ENCODE measurements at places on chromosomes 2 and 18.

- no peak for DNase-seq
Measured at GRCh38 chr2:40030456-40030975, 251.5 kb upstream of the THUMPD2 start.

DNA sequence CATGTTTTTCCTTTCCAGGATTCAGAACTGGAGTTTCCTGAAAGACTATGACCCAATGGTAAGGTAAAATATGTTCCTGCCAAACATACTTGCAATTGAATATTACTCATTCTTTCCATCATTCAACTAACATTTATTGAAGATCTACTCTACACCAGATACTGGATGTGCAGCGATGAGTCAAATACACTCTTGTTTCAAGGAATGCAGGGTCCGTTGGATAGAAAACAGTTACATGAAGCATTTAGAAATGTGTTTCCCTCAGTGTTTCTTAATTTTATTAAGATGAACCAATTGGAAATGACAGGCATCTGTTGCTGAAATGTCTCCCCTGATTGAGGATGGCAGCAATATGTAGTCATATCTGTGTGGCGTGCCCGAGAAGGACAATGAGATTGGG lies 14.8 kb upstream of the SLC66A3 start:
- DNase-seq, result no peak

DNA sequence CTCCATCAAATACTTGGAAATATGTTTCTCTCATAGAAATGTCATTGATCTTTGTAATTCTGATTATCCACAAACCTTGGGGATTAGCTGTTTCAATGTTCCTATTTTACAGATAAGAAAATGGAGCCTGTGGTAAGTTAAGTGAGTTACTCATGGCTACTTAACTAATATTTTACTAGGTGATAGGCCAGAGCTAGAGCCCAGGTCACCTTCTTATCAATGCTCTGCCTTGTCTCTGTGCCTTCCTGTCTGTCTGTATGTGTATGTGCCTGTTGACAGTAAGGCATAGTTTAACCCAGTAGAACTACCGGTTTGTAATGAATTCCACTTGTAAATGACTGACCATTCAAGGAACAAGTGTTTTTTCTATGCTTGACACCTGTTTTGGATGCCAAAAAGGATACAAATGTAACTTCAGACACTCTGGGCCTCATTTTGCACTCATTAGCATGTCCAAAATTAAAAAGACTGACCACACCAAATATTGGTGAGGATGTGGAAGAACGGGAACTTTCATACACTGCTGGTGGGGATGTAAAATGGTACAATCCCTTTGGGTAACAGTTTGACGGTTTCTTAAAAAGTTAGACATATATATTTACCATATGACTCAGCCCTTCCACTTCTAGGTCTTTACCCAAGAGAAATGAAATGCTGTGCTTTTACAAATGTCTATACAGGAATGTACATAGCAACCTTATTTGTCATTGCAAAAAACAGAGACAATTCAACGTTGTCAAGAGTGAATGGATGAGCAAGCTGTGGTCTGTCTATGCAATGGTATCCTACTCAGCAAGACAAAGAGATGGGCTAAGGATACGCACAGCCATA lies 19.6 kb upstream of the IL1A start:
- DNase-seq, result no peak

DNA sequence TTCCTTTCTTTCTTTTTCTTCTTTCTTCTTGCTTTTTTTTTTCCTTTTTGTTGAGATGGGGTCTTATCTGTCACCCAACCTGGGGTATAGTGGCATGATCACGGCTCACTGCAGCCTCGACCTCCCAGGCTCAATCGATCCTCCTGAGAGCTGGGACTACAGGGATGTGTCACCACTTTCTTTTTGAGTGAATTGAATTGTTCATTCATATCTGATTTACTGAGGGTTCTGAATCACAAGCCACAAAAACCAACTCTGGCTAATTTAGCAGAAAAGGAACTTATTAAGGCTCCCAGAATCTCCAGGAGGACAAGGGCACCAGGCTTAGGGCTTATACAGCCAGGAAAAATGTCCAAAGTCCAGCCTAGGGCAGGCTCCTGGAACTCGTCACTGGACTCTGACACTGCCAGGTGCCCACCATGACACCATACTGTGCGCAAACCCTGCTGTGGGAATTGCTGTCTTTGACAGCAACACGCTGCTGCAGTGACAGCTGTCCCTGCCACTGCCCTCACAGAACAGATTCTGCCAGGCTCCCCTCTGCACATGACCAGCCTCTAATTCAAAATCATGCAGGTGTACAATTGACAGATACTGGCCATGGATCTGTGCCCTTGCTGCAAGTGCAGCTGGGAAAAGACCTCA lies 42.9 kb upstream of the EML6 start:
- DNase-seq, result no peak

GRCh38 chr2:221312634-221313033 lies 259.5 kb downstream of the EPHA4 start:
- DNase-seq, result no peak

DNA sequence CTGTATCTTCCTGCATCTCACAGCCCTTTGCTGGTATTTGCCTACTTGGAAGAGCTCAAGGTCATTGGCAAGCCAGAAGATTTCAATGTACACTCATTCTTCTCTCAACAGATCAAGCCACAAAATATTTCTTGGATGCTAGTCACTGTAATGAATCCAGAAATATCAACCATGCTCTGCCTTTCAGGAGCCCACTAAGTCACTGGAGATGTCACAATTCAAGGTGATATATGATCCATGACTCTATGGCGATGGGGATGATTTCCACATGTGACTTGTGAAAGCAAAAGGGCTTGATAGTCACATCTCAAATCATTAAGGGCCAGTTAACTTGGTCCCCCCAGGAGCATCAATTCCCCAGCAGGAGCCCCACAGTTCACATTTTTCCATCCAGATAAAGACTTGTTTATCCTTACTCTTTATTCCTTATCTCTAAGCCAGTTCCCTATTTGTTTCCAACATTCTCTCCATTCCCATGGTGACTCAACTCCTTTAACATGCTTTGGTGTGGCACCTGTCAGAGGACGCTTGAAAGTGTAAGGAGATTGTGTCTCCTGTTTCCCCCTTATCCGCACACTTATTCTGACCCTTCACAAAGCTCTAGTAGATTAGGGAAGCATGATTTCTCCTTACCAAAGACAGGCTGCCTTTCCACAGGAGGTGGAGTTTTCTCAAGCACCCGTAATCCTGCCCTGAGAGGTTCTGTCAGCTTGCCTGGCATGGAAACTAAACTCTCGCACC lies 15.8 kb downstream of the PKDCC start:
- no peak for DNase-seq

DNA sequence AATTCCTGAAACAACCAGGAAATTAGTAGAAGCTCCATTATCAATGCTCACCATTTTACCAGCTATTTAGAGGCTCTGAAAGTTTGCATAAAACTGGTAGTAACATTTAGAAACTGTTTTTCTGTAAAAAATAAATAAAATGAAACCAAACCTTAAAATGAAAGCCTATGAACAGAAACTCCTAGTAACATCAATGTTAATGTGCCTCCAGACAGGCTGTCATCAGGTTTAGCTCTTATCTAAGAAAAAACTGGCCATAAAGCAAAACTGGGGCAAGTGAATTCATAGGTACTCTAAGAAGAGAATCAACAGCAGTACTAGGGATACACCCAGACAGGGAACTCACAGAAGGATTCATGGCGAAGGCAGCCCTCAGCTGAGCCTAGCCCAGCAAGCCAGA lies 8.0 kb downstream of the E2F6 start:
- DNase-seq, result no peak

- DNase-seq, result peak; percentile 45
Measured at GRCh38 chr2:23312996-23313606, 71.9 kb upstream of the KLHL29 start.

- DNase-seq, result no peak
Measured at GRCh38 chr2:48183991-48184390, 277.7 kb upstream of the FBXO11 start.

- no peak for DNase-seq
Measured at GRCh38 chr2:134736167-134736880, 17.5 kb upstream of the TMEM163 start.

DNA sequence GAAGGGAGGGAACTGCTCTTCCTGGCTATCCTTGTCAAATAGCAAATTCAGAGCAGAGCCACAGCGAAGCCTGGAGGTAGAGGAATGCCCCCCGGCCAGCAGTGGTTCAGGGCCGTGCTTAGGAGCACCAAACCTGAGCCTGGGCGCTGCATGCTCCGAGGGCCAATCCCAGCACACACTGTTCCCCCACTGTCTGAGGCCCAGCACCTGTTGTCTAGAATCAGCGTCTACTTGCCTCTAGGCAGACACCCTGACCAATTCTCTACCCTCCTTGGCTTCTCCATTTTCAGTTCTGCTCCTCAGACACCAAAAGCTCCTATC lies 177.6 kb upstream of the PKDCC start:
- DNase-seq, result no peak

DNA sequence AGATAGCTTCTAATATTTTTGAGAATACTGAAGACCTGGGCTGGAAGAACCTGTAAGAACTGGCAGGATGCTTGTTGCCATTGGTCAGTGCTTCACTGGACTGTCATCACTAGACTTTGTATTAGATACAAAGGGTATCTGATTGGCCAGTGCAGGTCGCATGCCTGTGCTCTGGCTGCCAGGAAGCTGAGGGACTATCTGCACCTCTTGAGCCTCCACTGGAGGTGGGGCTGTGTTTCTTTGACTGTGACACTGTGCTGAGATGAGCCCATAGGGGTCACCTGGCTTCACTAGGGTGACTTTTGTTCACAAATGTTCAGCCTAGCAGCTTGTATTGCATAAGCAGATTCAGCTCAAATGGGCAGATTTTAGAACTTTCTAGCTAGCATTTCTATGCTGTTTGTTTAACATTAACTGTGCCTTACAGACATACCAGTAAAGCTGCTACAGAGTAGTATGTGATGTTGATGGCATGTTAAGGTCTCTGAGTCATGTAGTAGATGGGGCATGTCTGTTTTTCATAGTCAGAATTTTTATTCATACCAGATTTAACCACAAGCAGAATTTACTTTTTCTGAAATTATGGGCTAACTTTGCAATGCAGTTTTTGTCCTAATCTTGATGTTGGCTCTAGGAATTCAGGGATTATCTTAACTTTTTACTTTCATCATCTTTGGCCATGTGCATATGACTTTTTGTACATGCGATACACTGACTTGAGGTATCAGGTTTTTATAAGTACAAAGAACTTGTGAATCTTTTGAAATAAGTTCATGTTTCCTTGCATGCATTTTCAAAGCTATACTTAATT lies 56.1 kb downstream of the RHBDD1 start:
- DNase-seq, result no peak

DNA sequence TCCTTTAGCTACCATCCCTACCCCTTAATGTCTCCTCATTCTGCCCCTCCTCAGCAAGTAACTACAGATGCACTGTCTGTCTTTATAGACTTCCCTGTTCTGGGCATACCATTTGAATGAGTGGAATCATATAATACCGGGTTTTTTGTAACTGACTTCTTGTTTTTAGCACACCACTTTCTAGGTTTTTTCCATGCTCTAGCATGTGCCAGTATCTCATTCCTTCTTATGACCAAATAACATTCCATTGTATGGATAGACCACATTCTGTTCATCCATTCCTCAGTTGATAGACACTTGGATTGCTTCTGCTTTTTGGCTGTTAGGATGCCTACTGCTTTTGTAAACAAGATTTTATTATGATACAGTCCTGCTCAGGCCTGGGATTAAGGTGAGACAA lies 154.7 kb downstream of the TSN start:
- no peak for DNase-seq

- no peak for DNase-seq
Measured at GRCh38 chr2:146681991-146682390, 1162.8 kb upstream of the ACVR2A start.

DNA sequence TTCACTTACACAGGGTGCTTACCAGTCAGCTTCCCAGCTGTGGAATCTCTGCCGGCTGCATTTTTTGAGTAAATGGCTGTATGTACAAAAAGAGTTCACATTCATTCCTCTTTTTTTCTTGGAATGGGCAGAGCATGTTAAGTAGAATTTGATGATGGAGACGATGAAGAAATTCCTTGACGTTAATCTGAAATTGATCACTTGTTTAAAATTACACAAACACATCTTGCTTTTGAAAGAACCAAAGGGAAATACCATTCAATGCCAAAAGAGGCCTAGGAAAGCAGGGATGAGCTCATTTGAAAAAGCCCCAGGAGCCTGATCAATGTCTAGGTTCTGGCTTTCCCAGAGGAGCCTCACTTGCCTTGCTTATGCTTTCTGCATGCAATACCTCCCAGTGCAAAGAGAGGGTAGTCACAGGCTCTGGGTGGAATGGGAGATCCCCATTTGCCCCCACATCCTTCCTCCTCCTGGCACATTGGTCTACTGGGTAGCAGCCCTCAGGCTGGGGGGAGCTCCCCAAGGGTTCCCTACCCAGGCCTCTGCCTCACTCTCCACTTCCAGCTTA lies 12.3 kb upstream of the SMAD7 start:
- no peak for DNase-seq

DNA sequence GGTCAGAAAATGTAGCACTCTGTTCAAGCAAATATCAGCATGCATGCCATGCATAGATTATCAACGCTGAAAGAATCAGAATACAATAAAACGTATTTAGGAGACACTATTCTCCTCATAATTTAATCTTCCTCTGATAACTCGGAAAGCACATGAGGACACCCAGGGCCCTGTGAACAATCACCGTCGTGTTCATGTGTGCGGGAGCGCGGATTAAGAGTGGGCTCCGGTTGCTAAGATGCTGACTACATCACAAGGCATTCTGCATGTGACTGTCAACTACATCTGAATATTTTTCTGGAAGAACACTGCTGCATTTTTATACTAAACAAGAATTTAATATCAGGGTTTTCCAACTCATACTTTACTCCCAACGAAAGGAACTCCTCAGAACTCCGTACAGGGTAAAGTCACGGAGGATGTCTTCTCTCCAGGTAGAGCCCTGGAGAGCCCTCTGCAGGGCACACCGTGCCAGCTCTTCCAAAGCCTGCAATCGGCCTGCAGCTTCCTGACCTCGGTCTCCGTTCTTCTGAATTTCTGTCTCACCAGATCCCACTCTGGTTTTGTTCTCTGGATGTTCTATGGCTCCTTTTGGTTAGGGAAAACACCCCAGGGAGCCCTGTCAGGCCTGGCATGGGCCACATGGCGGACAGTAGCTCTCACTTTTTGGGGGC lies 59.6 kb downstream of the ZNF516 start:
- DNase-seq, result no peak
